ENCODE measurements at places on chromosomes 7 and 10.

DNA sequence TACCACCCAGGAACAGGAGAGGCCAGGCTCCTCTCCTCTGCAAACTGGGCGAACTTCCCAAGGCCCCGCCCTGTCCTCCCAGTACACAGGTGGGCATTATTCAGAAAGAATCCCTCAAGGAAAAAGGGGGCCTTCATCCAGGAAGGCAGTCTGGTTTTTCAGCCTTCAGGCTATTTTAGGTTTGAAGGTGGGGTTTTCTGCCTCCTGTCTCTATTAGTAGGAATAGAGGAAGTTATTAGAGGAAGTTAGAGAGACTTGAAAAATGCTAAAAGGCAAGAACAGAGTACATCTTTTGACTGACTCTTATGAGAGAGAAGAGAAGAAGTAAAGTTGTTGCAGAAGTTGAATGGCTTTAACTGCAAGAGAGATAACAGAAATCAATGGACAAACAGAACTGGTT is 250.9 kb upstream of the SORCS1 start:
- no peak for DNase-seq

- no peak for DNase-seq
These were observed 22.0 kb downstream of the ZSCAN25 start for GRCh38 chr7:99638731-99639130.

DNA sequence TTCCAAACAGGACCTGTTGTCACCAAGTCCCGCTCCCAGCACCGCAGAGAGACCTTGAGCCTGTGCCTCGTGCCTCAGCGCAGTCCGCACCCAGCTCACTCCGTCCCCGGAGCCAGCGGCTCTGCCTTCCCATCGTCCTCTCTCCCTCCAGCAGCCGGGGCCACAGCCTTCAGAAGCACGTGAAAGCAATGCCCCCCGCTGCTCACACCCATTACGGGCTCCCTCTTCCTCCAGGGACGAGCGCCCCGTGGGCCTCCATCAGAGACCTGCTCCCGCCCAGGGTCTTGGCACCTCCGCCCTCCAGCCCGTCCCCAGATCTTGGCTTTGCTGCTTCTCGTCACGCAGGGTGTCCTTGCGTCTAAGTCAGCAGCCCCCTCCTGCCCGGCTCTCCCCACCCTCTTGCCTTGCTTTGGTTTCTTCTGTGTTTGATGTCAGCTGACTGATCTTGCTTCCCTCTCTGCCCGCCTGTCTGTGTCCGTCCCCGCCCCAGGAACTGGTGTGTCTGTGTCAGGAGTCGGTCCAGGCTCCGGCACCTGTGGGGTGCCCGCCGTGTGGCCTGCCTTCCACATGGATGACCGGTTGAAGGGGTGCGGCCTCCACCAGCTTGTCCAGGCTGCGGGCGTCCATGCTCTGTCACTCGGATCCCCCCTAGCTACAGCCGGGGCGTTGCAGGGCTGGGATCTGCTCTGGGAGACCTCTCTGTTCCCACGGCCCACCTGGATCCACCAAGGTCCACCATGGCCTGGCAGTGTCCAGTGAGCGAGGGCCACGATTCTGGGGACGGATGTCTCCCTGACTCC is 61.9 kb downstream of the FOXL3 start:
- DNase-seq, result peak; percentile 16

- DNase-seq, result no peak
These were observed 98.7 kb downstream of the CELF2 start for GRCh38 chr10:11116361-11116760.

DNA sequence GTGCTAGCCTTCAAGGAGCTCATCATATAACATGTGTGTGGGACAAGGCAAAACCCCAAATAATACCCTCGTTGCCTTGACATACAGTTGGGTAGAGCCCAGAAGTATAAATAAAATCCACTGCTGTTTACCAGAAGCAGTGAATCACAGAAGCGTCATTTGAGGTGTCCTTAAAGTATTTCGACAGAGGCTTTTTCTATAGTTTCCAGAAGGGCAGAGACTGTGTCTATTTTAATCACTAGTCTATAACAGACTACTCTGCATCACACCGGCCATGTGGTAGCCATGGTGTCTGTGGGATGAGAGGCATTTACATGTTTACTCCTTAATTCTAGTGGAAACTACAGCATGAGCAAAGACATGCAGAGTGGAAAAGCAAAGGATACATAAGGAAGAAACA is 131.3 kb downstream of the CTTNBP2 start:
- DNase-seq, result no peak

DNA sequence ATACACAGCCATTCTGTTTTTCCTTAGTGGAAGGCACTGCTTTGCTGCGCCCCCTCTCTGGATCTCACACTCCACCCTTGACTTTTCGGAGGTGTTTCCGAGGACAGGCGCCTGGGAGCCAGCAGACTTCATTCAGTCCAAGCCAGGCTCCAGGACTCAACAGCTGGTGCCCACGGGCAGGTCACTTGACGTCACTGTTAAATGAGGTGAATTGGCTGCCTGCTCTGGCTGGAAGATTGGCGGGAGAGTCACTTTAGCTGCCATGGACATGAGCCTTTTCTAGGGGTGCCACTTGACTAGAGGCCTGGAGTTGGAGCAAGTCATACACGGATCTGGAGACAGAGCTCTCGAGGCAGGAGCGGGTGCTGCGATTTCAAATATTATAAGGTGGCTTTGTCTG is 3.2 kb downstream of the HTRA1 start:
- no peak for DNase-seq

DNA sequence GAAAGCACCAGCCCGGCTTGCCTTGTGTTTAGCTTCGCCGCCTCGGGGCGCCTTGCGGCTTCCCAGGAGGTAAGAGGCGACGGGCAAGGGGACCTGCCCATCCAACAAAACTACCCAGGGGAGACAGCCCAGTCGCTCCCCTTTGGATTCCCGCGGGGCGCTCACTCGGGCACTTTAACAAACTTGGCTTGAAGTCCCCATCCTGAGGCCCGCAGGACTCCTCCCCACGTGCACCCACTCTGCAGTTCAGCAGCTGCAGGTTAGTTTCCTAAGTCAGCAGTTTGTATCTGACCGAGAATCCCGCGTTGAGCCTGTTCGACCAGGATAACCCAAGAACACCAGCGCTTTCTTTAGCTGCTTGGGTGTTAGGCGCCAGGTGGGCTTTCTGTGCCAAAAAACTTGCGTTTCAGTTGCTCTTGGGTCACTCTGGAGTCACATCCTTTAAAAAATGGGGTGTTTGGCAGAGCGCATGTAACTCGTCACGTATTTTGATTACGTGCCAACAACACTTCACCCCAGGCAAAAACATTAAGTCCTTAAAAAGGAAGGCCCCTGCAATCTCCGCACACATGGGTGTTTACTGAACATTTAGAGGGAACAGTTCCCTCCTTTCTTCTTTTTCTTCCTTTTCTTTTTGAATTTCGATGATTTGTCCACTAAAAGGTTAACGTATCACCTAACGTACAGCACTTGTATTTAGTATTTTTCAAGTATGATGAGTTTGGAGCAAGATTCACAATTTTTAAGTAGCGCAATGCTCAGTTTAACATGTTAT is 876 bp downstream of the DNAH11 start:
- no peak for DNase-seq

- no peak for DNase-seq
These were observed 12.5 kb downstream of the LYZL2 start for GRCh38 chr10:30617070-30617469.

- no peak for DNase-seq
These were observed 30.5 kb downstream of the SLC18A2 start for GRCh38 chr10:117271427-117271826.

DNA sequence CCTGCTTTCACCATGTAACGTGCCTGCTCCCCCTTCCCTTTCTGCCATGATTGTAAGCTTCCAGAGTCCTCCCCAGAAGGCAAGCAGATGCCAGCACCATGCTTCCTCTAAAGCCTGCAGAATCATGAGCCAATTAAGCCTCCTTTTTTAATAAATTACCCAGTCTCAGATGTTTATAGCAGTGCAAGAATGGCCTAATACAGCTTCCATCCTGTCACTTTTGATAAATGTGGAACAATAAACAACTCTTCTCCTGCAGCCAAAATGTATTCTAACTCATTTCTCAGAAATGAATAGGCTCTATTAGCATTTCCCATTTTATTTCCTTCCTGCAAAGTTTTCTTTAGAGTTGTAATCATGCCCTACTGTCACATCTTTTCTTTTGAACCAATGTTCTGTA is 43.4 kb downstream of the C7orf25 start:
- no peak for DNase-seq

DNA sequence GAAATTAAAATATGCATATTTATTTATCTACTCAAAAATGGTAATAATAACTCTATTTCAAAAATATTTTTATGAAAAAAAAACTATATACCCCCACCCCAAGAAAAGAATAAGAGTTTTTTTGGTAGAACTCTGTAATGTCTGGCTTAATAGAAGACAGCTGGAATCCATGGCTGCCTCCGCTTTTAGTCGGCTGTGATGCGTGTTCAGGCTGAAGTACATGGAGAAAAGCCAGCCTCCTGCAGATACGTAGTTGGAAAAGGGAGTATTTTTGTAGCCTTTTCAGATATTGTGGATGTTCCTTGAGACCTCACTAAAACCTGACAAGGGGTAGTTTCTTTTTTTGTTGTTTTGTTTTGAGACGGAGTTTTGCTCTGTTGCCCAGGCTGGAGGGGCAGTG is 10.0 kb downstream of the FOXK1 start:
- DNase-seq, result no peak

GRCh38 chr10:122221958-122222357 is 49.1 kb upstream of the BTBD16 start:
- no peak for DNase-seq

DNA sequence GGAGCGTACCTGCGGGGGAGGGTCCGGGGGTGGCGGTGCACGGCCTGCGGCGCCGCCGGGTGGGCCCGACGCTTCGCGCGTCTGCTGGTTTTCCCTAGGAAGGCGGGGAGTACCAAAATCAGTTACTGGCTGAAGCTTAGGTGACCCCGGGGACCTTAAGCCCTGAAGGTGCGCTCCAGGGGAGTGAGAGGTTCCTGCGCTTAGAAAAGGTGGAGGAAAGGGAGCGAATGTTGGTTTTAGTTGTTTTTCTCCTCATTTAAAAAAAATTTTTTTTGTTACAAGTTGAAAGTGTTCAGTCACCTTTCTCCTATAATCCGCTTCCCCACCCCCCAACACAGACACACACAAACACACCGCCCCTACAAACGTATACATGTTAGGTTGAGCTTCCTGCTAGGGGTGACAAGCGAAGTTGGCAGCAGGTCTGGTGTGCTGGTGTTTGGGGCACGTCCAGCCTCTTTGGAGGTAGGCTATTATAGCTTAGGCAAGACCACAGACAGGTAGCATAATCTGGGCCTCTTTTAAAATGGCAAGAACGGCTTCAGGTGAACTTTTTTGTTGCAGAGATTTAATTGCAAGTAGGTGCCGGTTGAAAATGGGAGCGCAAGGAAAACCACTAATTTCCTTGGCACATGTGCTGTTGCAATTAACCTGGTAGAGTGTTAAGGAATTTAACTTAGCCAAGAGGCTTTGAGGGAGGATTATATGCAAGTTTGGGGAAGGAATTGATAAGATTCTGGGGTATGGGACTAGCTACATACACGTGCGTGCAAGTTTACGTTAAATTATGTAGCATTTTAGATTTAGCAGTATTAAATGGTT is 945 bp downstream of the ADD3 start:
- DNase-seq, result peak; percentile 4

DNA sequence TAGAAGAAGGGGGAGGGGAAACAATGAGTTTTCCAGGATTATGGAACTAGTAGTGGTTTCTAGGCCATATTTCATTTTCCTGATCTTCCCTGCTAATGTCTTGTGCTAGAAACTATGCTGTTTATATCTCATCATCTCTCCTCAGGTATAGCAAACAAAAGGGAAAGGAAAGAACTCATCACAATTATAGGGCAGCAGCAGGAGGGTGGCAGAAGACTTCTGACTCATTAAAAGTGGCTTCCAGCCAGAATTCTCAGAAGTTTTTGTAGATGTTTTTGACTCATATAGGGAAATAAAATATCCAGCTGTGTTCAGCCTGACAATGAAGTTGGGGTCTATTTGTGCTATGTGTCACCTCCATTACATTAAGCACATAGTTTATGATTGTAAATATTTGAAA is 6.5 kb downstream of the AHR start:
- DNase-seq, result no peak

- no peak for DNase-seq
These were observed 65.8 kb downstream of the PIP4K2A start for GRCh38 chr10:22648547-22648961.

GRCh38 chr10:72333112-72334015 is 21.4 kb downstream of the DNAJB12 start:
- no peak for DNase-seq

- no peak for DNase-seq
These were observed 330.0 kb downstream of the RNLS start for GRCh38 chr10:88253128-88253527.

GRCh38 chr7:24754906-24755506 is 2.3 kb downstream of the GSDME start:
- DNase-seq, result no peak
